ENCODE measurements at places on chromosomes 1 and 21. TPM values are rescaled to one million over a fixed set of nuclear protein-coding genes. Genes with fewer than 3 reads are reported as not detected.
A peak's percentile ranks its signal among the peaks of the same experiment; 100 is the strongest.

DNA sequence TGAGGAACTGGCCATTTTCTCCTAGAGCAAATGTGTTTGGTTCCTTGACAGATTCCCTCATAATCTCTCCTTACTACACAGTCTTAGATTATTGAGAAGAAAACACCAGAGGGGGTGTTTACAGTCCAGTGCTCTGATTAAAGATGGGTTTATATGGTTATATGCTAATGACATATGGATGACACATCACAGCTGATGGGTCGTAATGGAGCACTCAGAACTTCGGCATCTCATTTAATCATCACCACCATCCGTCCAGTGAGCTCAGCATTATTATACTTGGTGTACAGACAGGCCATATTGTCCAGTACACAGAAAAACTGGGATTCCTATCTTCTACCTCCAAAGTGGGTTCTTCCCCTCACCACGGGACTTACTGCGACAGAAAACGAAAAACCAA lies 22.3 kb upstream of the NR5A2 start:
- no peak for DNase-seq
- no peaks in the 10 kb centered on the region for H3K36me3 ChIP-seq
- H3K27ac ChIP-seq, result no peak overlapping the region
- no peak overlapping the region for H3K4me3 ChIP-seq

GRCh38 chr1:59071876-59072582 lies 224.9 kb upstream of the FGGY start:
- H3K4me3 ChIP-seq, result no peak overlapping the region
- H3K36me3 ChIP-seq, result no peaks in the 10 kb centered on the region
- no peak overlapping the region for H3K27ac ChIP-seq
- no peaks in the 10 kb centered on the region for H3K27me3 ChIP-seq
- DNase-seq, result no peak

DNA sequence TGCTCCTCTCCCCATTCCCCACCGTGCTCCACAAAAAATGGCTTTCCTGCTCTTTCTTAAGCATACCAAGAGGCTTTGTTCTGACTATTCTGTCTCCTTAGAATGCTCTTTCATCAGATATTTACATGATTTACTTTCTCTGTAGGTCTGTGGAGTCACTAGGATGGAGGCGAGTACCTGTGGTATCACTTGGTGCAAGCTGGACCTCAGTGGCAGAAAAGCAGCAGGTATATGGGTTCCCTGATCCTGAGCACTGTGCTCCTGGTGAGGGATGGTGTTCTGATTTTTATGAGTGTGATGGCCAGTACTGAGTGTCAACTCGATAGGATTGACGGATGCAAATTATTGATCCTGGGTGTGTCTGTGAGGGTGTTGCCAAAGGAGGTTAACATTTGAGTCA lies 10.0 kb downstream of the C1orf87 start:
- H3K4me1 ChIP-seq, result no peaks in the 10 kb centered on the region

GRCh38 chr1:202075389-202075788 lies 47.3 kb upstream of the GPR37L1 start:
- H3K4me3 ChIP-seq, result no peak overlapping the region
- H3K4me1 ChIP-seq, result no peaks in the 10 kb centered on the region
- DNase-seq, result no peak
- no peak overlapping the region for H3K27ac ChIP-seq
- H3K36me3 ChIP-seq, result no peaks in the 10 kb centered on the region
- no peaks in the 10 kb centered on the region for H3K27me3 ChIP-seq

Gene SEMA6C
- 2.9 TPM for total RNA-seq

GRCh38 chr1:204711103-204711946 lies 25.8 kb upstream of the LRRN2 start:
- no peak for DNase-seq
- peaks cover 8% of the 10 kb centered on the region for H3K27me3 ChIP-seq
- H3K27ac ChIP-seq, result no peak overlapping the region
- no peak overlapping the region for H3K4me3 ChIP-seq

Gene RNF207
- total RNA-seq, result 32.4 TPM

- H3K4me3 ChIP-seq, result no peak overlapping the region
- no peaks in the 10 kb centered on the region for H3K36me3 ChIP-seq
- no peaks in the 10 kb centered on the region for H3K27me3 ChIP-seq
- H3K4me1 ChIP-seq, result no peaks in the 10 kb centered on the region
Observed at GRCh38 chr1:41905093-41905675, 13.5 kb downstream of the HIVEP3 start.

DNA sequence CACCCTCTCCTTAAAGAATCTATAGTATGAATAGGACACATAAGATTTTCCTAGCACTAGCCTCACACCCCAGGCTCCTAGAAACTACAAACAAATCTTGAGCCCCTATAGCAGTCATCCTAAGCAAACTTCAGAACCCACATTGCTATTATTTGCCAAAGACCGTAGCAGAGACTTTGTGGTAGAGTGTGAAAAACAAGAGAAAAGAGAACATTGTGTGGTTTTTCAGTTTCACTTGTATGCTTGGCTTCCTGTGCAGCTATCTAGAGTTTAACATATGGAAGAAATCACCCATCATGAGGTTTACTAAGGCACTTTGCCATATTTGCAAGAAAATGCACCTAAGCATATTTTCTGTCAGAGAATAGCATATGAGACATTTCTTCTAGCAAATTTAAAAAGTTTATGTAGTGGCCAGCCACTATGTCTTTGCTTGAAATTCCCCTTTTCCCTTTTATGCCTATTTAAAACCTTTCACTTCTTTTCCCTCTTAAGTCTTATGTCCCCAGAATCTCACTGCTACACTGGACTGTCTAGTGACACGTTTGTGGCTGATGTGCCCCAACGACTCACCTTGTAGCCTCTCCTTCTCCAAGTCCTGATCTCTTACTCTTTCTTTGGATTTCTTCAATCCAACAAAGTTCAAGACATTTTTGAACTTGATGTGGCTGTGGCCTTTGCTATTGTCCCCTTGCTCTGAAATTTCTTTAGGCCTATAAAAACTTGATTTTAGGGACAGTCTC lies 25.6 kb downstream of the CCDC190 start:
- no peaks in the 10 kb centered on the region for H3K4me1 ChIP-seq
- no peaks in the 10 kb centered on the region for H3K36me3 ChIP-seq
- DNase-seq, result no peak
- H3K4me3 ChIP-seq, result no peak overlapping the region
- H3K27me3 ChIP-seq, result peaks cover 2% of the 10 kb centered on the region
- H3K27ac ChIP-seq, result no peak overlapping the region

GRCh38 chr1:27339213-27339612 lies 2.6 kb upstream of the SYTL1 start:
- H3K4me3 ChIP-seq, result no peak overlapping the region
- peaks cover 3% of the 10 kb centered on the region for H3K4me1 ChIP-seq
- H3K36me3 ChIP-seq, result peaks cover 3% of the 10 kb centered on the region
- H3K27ac ChIP-seq, result no peak overlapping the region
- DNase-seq, result no peak

GRCh38 chr21:45830221-45830640 lies 151.3 kb upstream of the COL6A1 start:
- H3K27me3 ChIP-seq, result peaks cover 7% of the 10 kb centered on the region
- no peak overlapping the region for H3K4me3 ChIP-seq
- no peaks in the 10 kb centered on the region for H3K4me1 ChIP-seq
- no peak for DNase-seq
- H3K36me3 ChIP-seq, result no peaks in the 10 kb centered on the region
- no peak overlapping the region for H3K27ac ChIP-seq

GRCh38 chr1:27967106-27967883 lies 7.5 kb downstream of the XKR8 start:
- no peaks in the 10 kb centered on the region for H3K4me1 ChIP-seq
- no peaks in the 10 kb centered on the region for H3K36me3 ChIP-seq
- no peaks in the 10 kb centered on the region for H3K27me3 ChIP-seq
- DNase-seq, result no peak

DNA sequence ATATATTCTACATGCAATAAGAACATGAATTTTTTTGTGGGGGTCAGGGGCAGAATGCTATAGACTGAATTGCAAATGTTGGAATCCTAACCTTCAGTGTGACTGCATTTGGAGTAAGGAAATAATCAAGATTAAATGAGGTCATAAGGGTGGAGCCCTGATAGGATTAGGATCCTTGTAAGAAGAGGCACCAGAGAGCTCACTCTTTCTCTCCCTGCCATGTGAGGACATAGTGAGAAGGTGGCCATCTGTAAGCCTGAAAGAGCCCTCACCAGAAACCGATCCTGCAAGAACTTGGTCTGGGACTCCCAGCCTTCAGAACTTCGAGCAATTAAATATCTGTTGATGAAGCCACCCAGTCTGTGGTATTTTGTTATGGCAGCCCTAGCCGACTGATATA lies 70.3 kb upstream of the SOX13 start:
- H3K4me1 ChIP-seq, result no peaks in the 10 kb centered on the region
- DNase-seq, result no peak
- H3K4me3 ChIP-seq, result no peak overlapping the region

GRCh38 chr21:32426592-32427051 lies 14.1 kb downstream of the EVA1C start:
- H3K4me1 ChIP-seq, result peaks cover 6% of the 10 kb centered on the region
- DNase-seq, result no peak
- peak overlapping the region; percentile 68 for H3K27ac ChIP-seq
- no peak overlapping the region for H3K4me3 ChIP-seq

GRCh38 chr1:182777386-182777785 lies 12.2 kb upstream of the NPL start:
- H3K4me3 ChIP-seq, result no peak overlapping the region
- no peaks in the 10 kb centered on the region for H3K4me1 ChIP-seq

GRCh38 chr1:54813485-54814125 lies 12.5 kb upstream of the TTC22 start:
- no peak overlapping the region for H3K27ac ChIP-seq
- H3K4me3 ChIP-seq, result no peak overlapping the region
- H3K27me3 ChIP-seq, result no peaks in the 10 kb centered on the region
- no peaks in the 10 kb centered on the region for H3K4me1 ChIP-seq
- no peaks in the 10 kb centered on the region for H3K36me3 ChIP-seq

GRCh38 chr1:69129538-69129937 lies 438.2 kb upstream of the LRRC7 start:
- no peaks in the 10 kb centered on the region for H3K27me3 ChIP-seq
- H3K36me3 ChIP-seq, result no peaks in the 10 kb centered on the region
- DNase-seq, result no peak
- no peak overlapping the region for H3K4me3 ChIP-seq
- no peaks in the 10 kb centered on the region for H3K4me1 ChIP-seq

DNA sequence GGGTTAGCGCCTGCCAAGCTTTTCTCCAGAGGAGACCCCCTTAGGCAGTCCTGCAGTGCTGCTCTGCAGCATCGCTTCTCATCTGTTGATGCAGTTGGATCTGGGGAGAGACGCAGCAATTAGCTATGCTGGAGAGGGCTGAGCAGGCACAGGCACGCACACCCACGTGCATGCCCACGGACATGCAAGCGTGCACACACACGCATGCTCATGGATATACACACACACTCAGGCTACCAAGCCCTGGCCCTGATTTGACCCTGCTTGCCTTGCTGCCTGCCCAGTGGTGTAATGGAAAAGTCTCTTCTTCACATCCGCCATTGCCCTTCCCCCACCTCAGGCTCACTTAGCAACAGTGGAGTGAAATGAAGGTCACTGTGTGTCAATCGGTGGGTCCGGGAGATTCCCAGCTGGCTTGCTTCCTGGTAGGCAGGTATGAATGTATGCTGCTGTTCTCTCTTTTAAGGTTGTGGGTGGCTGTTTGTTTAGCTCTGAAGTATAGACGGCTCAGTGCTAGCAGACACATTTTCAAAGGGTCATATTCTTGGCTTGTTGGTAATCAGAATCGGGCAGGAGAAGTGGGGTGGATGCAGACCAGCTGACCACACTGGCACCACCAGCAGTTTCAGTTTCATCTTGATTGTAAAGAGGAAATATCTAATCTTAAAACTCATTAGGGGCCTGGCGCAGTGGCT lies 9.5 kb downstream of the ATP1B1 start:
- no peaks in the 10 kb centered on the region for H3K4me1 ChIP-seq
- no peak for DNase-seq
- no peaks in the 10 kb centered on the region for H3K27me3 ChIP-seq

GRCh38 chr1:174769961-174770549 lies 229.7 kb upstream of the CACYBP start:
- no peaks in the 10 kb centered on the region for H3K27me3 ChIP-seq
- no peaks in the 10 kb centered on the region for H3K36me3 ChIP-seq
- no peak for DNase-seq
- no peaks in the 10 kb centered on the region for H3K4me1 ChIP-seq
- no peak overlapping the region for H3K27ac ChIP-seq

DNA sequence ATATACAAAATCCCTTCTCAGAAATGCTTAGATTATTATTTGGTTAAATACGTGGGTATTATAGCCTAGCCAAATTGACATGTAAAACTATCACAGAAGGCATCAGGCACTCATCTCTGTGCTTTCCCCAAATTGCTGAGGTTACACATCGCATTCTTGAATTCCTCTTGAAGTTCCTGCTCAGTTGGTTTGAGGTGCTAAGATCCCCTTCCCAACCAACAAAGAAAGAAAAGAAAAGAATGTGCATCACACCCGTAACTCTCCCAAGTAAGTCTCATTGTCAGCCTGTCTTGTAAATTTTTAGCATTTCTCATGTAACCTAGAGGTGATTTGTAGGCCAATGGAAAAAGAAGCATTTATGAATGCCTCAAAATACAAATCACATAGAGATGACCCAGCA lies 539.2 kb upstream of the PRMT6 start:
- no peaks in the 10 kb centered on the region for H3K36me3 ChIP-seq
- DNase-seq, result no peak
- no peaks in the 10 kb centered on the region for H3K27me3 ChIP-seq
- no peaks in the 10 kb centered on the region for H3K4me1 ChIP-seq
- H3K4me3 ChIP-seq, result no peak overlapping the region

- DNase-seq, result no peak
- no peaks in the 10 kb centered on the region for H3K36me3 ChIP-seq
- no peaks in the 10 kb centered on the region for H3K27me3 ChIP-seq
Observed at GRCh38 chr1:147351140-147351835, 108.8 kb downstream of the CHD1L start.

GRCh38 chr1:21742578-21742977 lies 40.4 kb downstream of the USP48 start:
- no peaks in the 10 kb centered on the region for H3K27me3 ChIP-seq
- H3K27ac ChIP-seq, result no peak overlapping the region
- no peaks in the 10 kb centered on the region for H3K4me1 ChIP-seq
- no peaks in the 10 kb centered on the region for H3K36me3 ChIP-seq

Gene MASP2
- total RNA-seq, result not detected

GRCh38 chr1:8632102-8632501 lies 185.3 kb downstream of the RERE start:
- no peak overlapping the region for H3K4me3 ChIP-seq
- H3K36me3 ChIP-seq, result no peaks in the 10 kb centered on the region
- H3K27me3 ChIP-seq, result no peaks in the 10 kb centered on the region
- H3K4me1 ChIP-seq, result no peaks in the 10 kb centered on the region
- no peak overlapping the region for H3K27ac ChIP-seq
- DNase-seq, result no peak

Gene LAD1
- not detected for total RNA-seq

- H3K27me3 ChIP-seq, result no peaks in the 10 kb centered on the region
- H3K27ac ChIP-seq, result no peak overlapping the region
- H3K36me3 ChIP-seq, result no peaks in the 10 kb centered on the region
- DNase-seq, result no peak
- no peaks in the 10 kb centered on the region for H3K4me1 ChIP-seq
- no peak overlapping the region for H3K4me3 ChIP-seq
Observed at GRCh38 chr1:152197361-152197941, 26.5 kb downstream of the HRNR start.

- no peaks in the 10 kb centered on the region for H3K36me3 ChIP-seq
- H3K4me1 ChIP-seq, result no peaks in the 10 kb centered on the region
- no peak for DNase-seq
- H3K4me3 ChIP-seq, result no peak overlapping the region
Observed at GRCh38 chr1:50980505-50980904, 10.5 kb downstream of the CDKN2C start.

Gene GBP7
- total RNA-seq, result not detected

Data from breast epithelium (tissue), 4 donors.